ENCODE measurements at places on chromosomes 3 and 15. TPM values are rescaled to one million over a fixed set of nuclear protein-coding genes. Genes with fewer than 3 reads are reported as not detected.

DNA sequence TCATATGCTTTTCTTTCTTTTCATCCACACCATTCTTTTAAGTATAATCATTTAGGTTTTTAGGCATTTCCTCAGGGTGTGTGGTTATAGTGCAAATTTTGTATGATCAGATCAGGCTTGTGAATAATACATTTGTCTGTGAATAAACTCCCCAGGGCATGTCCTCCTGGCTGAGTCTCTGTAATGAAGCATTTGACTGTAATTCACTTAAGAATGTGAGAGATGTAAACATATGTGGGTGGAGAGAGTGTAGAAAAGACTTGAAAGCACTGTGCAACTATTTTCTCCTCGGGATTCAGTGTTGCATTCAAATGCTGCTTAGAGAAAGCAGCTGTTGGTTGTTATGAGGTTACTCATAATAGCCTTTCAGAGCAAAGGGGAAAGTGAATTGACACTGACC, 996.5 kb downstream of the TUSC7 start:
- no peak for DNase-seq

DNA sequence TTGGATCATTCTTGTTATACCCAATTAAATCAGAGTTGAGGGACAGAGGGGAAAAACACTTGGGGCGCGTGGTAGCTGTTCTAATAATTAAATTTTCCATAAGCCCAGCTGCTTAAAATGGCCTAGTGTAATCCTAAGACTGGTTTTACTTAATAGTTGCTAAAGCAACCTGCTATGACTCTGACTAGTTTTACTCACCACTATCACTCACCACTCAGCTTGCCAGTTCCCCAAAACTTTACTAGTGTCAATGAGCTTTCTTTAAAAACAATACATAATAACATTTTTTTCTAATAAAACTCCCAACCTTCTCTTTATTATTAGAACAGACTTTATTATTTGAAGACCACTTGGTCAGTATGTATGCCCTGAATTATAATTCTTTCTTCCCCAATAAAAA, 49.6 kb downstream of the ECT2 start:
- DNase-seq, result no peak

DNA sequence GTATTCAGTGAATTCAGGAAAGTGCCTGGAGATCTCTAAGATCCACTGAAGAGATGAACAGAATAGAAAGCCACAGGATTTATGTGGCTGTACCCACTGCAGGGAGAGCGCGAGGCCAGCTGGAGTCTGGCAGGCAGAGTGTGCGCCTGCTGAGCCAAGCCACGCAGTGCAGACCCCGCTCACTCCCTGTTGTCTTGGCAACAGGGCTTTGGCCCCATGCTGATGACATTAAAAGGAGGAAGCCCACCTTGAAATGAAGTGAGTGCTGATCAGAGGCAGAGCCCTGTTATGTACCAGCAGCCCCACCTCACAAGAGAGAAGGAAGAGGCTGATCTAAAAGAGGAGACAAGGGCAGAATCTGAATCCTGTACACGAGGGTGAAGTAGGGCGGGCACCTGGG, 36.7 kb downstream of the PXYLP1 start:
- no peak for DNase-seq

- peak; percentile 58 for DNase-seq
Observed at GRCh38 chr3:193132241-193132640, 108.8 kb upstream of the PLAAT1 start.

DNA sequence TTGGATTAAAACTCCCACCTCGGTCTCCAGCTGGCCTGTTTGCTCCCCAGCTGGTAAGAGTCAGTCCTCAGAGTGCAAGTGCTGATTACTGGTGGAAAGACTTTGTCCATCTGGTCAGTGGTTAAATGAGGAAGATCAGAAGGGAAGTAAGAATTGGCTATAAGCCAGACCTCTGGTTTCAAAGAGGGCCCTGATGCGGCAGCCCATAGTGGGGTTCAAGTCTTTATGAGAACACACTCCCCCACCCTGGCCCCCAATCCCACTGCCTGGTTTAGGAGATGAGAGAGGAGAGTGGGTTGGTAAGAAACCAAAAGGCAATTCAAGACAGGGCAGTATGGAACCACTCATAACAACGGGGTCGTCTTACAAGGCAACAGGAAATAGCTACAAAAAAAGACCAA, 65.0 kb downstream of the FRMD4B start:
- no peak for DNase-seq

Gene UNC13C
- 2.1 TPM for total RNA-seq

GRCh38 chr15:68646156-68646555, 67.4 kb downstream of the CORO2B start:
- DNase-seq, result no peak

DNA sequence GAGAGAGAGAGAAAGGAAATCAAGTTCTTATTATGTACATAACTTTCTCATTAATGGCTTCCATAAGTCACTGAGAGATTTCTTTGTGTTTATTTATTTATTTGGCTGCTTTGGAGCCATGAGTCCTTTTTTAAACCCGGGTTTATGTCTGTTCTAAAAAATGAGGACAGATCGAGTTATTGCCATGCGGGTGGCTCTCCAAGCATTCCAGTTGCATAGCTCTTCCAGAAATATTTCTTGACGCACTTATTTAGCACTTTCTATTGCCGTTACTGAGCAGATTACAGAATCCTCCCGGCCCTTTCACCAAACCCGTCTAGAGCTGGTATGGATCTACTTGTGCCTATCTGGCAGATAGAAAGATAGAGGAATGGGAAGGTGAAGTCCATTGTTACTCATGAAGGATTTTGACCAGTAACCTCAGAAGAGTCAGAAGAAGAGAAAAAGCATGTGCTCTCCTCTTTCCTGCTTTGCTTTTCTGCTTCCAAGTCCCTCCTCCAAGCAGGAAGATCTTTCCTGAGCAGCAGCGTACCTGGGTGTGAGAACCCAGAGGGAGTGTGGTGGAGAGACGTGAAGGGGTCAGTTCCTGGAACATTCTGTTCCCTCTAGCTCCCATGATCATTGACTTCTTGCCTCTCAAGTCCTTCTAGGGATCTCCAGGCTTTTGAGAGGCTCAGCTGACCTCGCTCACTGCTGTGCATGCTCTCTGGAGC, 112.8 kb downstream of the LPP start:
- DNase-seq, result peak; percentile 77

DNA sequence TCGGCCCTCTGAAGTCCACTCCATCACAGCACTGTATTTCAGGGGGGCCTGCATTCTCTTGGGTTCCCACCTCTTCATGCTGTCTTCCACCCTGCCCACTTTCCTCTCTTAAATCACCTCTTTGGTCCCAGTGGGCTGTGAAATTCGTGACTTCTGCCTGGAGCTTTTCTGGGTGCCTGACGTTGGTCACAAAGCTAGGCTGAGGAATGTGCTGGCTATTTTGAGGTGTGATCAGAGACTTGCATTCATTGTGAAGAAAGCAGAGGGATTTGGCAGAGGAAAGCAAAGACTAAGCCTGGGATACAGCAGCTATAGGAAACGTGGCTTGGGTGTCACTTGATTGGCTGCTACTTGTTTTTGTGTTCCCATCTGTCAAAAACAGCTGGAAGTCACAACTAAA, 202.5 kb downstream of the SATB1 start:
- no peak for DNase-seq

GRCh38 chr3:43892061-43892460, 201.3 kb downstream of the ABHD5 start:
- no peak for DNase-seq

DNA sequence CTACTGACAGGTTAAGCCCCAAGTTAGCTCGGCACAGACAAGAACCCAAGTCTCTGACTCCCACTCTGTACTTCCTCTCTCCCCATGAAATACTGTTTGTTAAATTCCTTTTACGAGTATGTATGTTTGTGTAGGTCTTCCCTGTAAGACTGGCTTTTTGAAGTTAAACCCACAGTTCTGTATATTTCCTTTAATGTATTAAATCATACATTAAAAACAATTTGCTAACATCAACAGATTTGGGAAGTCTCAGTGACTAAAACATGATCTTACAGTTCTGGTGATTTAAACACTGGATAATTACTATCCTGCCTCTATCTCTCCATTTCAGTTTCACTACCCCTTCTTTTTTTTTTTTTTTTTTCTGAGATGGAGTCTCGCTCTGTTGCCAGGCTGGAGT, 4.4 kb downstream of the CMTM6 start:
- no peak for DNase-seq
